Hippocampal formation (tissue), 2 donors: ENCODE measurements at places on chromosomes 3 and 15.

GRCh38 chr15:33068007-33068481, 126.5 kb downstream of the FMN1 start:
- no peak for DNase-seq

DNA sequence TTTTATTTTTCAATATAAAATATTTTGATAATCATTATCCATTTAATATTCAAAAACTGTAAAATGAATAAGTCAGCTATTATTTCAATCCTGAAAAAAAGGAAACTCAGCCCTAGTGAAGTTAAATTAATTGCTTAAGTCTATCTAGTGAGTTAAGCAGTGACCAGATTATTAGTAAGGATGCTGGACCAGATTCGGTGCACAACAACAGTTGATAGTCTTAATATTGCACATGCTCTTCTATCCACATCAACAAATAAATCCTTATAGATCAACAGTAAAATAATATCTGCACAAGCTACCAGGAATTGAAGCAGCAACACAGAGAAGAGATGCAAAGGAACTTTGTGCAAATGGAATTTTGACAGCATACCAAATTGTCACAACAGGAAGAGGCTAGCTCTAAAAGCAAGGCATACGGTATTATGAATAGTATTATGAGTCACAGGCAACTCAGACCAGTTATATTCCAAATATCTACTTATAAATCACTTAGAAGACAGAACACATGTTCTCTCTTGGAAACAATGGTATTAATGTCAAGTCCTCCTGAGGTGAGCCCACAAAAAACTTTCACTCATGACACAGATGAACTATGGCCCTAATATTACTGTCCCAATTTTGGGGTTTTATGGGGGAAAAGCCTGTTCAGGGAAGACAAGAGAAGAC, 24.9 kb downstream of the VPS13C start:
- DNase-seq, result no peak

DNA sequence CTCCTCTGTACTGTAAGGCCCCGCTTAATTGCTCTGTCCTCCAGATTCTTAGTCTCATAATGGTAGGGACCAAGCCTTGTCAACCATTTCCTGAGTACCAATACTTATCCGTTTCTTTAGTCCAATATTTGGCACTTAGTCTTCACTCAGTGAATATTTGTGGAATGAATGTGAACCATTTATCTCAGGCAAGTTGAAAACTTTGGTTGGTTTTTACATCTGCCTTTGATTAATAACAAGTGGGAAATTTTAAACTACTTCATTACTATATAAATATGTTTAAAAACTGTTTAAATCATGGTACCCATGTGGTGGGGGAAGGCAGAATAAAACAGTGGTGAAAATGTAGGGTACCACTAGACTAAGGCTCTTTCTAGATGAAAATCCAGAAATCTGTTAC, 15.2 kb downstream of the CA12 start:
- DNase-seq, result no peak

DNA sequence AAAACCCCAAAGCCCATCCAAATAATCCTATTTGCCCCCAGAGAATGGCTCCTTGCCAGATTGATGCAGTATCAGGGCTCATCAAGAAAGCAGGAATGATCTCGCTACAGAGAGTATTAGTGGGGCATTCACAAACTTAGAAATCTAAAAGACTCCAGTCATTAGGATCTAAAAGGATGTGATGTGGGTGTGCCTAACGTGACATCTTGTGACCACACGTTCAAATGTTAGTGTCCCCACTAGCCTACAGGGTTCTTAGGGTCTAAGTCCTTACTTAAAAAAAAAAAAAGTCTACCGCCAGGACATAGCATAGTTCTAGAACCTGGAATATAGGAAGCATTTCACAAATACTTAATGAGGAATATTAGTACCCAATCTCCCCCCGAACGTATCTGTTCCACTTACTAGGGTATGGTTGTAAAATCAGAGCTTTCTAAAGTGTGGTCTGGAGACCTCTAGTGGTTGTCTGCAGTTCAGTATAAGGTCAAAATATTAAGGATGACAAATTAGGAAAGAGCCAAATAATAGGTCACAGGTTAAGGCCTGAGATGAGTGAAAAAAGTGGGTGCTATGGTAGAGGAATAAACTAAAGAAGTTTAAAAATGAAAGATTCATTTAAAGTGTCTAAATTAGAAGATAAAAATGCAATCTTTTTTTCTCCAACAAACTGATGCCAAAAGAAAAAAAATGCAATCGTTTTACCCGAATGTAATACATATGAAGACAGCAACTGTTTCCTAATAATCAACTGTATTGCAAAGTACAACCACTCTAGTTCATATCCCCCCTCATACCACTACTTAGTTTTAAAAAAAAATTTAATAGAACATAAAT, 4.2 kb upstream of the CHRM5 start:
- DNase-seq, result no peak

- no peak for DNase-seq
Measured at GRCh38 chr3:132605374-132605792, 8.3 kb downstream of the ACKR4 start.
